ENCODE measurements at places on chromosomes 5 and 9.

DNA sequence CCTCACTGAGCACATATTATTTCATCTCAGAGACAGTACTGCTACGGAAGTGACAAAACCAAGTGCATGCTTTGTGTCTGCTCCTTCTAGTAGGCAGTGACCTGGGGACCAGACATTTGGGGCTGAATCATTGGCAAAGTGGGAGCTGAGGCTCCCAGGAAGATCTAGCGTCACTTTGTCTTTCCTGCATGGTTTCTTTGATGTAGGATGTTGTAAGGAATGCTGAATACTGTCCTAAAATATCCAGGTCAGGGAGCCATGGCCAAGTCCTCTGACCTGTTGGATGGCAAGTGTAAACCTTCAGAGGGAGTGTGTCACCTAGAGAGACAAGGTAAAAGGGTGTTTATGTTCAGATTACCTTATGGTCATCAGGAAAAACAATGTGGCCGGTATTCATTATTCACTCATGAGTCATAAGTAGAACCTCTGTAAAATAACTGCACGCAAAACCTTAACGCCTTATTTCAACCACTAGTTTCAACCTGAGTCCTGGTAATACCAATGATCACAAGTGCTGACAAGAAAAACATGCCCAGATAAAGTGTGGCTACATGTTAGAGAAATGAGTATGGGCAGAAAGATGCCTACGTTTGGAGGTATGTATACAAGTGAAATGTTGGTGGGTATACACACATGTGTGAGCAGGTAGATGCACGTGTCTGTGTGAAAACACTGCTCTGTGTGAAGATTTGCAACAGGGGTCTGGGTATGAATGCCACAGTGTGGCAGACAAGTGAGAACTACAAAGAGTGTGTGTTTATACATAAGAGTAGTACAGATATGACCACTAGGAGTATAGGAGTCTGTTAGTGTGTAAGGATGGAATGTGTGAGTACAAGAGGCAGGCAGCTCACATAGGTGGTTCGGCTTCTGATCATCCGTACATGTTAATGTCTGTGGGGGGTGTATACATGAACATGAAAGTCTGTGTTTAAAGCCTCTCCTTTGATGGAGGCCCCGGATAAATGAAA, 263.9 kb downstream of the SPOCK1 start:
- DNase-seq = no peak

DNA sequence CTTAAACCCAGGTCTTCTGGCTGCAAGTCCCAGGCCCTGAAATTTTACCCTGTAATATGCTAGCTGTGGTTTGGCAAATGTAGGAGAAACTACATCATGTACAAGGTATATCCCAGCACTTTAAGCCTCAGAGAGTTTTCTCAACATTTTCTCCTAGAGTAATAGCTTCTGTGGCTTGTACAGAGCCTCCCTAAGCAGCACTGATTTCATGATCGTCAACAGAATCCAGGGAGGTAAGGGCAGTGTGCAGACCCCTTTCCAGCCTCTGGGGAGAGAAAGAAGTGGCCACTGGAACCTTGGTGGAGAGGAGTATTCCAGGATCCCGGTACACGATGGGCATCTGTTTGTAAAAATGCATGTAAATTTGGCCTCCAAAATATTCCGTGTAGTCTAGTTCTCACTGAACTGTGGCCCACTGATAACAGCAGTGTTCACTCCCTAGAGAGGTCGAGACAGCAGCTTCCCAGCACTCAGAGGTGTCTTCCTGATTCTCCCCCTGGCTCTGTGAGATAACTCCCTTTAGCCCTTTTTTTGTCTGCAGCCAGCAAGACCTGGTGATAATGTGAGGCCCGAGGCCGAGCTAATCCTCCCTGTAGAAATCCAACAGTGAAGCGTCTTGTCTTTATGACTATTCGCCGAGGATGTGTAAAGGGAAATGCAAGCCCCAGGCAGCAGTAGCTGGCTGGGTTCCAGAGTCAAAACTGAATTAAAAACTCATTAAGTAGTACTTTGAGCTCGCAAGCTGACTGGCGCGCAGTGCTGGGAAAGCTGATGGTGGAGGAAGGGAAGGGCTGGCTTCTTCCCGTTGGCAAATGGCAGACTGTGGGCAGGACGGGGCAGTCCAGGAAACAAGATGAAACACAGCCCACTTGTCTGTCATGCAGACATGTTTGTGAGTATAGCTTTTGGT, 59.0 kb downstream of the MAP1B start:
- no peak for DNase-seq

DNA sequence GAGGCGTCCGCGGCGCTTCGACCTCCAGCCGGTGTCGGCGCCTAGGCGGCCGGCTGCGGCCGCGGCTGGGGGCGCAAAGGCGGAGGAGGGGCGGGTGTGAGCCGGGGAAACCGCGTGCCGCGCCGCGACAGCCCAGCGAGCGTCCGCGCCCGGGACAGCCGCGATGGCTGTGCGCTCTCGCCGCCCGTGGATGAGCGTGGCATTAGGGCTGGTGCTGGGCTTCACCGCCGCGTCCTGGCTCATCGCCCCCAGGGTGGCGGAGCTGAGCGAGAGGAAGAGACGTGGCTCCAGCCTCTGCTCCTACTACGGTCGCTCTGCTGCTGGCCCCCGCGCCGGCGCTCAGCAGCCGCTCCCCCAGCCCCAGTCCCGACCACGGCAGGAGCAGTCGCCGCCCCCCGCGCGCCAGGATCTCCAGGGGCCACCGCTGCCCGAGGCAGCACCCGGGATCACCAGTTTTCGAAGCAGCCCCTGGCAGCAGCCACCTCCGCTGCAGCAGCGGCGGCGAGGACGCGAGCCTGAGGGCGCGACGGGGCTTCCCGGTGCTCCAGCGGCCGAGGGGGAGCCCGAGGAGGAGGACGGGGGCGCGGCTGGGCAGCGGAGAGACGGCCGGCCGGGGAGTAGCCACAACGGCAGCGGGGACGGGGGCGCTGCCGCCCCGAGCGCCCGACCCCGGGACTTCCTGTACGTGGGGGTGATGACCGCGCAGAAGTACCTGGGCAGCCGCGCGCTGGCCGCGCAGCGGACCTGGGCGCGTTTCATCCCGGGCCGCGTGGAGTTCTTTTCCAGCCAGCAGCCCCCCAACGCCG, 605 bp downstream of the CHSY3 start:
- DNase-seq = no peak

GRCh38 chr5:170286386-170286925, 11.1 kb downstream of the LCP2 start:
- DNase-seq = no peak

DNA sequence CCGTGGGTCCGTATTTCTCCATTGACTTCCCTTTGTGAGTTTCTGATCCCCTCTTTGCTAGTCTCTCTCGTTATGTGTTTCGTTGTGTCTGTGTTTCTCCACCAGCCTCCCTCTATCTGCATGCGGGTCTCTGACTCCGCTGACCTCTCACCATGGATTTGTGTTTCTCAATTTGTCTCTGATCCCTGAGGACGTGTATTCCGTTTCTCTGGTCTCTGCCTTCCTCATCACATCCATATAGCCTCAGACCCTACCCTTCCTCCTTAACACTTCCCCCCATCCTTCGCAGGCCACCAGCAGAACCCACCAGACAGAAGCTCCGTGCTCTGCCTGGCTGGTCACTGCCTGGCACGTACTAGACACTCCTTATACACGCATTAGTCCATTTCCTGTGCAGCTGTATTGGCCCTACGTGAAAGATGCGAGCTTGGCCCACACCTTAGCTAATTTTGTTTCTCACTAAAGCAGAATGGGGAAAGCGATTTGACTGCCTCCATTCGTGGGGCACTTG, 631 bp downstream of the B4GALT7 start:
- no peak for DNase-seq

GRCh38 chr5:59184769-59185168, 601.9 kb downstream of the RAB3C start:
- no peak for DNase-seq

DNA sequence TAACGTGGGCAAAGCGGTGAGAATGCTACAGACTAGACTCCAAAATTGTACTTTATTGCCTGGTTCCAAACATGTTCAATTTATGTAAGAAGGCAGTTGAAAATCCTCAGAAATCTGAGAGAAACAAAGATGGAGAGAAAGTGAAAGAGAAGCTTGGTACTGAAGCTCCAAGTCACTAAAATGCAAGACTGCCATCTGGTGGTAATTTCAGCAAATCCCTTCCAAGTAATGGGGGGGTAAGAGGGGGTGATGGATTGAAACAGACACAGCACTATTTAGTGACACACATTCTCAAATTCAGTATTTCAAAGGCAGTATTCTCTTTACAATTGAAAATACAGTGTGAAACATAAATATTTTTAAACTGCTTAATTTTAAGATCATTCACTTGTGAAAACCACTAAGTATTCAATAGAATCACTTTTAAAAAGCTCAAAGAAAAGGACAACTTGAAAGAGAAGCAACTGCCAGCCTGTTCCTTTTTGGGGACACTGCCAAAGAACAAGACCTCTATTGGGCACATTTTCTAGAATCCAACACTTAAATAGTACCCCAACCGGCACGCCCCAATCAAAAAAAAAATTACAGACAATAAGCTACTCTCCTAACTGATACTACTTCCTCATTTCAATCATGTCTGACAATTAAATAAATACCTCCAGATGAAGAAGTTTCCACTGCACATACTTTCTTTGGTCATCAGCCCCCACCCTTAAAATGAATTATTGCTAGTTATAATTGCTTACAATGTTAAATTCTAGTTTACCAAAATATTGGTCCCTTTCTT, 131.5 kb downstream of the AGTPBP1 start:
- DNase-seq = peak; percentile 22

GRCh38 chr9:90795084-90795483, 6.5 kb upstream of the SYK start:
- DNase-seq = no peak

- no peak for DNase-seq
These were observed 38.8 kb downstream of the MYO10 start for GRCh38 chr5:16897284-16897704.

GRCh38 chr5:43209833-43210232, 17.8 kb downstream of the NIM1K start:
- no peak for DNase-seq

DNA sequence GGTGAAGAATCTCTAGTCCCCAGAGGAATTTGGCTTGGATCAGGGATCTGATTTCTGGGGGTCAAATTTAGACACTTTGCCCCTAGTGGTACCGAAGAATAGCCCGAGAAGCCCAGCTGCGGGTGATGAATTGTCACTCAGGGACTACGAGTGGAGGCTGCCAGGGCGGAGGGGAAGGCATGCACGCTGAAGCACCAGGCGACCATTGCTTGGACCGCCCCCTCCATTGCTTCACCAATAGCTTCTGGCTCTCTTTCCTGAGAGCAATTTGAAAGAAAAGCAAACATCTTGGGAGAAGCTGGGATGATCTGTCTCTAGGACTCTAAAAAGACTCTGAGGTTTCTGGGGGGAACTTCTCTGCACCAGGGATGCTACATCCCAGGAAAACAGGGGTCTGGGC, 137.6 kb downstream of the CRB2 start:
- no peak for DNase-seq

DNA sequence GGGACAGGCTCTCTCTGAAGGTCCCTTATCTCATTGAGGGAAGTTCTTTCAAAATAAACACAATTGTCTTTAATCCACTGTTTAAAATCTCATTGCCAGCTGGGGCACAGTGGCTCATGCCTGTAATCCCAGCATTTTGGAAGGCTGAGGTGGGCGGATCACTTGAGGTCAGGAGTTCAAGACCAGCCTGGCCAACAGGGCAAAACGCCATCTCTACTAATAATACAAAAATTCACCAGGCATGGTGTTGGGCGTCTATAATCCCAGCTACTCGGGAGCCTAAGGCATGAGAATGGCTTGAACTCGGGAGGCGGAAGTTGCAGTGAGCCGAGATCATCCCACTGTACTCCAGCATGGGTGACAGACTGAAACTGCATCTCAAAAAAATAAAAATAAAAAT, 8.3 kb upstream of the NDFIP1 start:
- DNase-seq = no peak

DNA sequence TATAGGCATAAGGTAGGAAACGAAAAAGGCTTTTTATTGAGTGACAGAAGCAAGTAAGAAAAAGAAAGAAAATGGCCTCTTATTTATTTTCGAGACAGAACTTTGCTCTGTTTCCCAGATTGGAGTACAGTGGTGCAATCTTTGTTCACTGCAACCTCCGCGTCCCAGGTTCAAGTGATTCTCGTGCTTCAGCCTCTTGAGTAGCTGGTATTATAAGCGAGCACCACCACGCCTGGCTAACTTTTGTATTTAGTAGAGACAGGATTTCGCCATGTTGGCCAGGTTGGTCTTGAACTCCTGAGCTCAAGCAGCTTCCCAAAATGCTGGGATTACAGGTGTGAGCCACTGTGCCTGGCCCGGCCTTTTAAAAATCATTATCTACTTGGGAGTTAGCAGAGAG, 70.7 kb downstream of the NSD1 start:
- DNase-seq = no peak

DNA sequence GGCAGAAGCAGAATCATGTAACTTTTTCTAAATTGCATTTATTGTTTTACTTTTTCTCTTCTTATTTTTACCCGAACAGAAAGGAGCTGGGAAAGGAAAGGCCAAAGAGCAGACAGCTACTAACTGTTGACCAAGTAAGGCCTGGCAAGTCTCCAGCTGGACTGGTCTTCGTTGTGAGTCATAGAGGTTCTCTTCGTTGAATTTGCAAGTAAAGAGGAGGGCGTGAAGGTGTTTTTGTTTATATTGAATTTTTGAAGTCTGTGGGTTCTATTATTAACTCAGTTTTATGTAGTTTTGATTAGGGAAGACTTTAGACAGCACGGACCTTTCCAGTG, 416.5 kb upstream of the CCNH start:
- no peak for DNase-seq

DNA sequence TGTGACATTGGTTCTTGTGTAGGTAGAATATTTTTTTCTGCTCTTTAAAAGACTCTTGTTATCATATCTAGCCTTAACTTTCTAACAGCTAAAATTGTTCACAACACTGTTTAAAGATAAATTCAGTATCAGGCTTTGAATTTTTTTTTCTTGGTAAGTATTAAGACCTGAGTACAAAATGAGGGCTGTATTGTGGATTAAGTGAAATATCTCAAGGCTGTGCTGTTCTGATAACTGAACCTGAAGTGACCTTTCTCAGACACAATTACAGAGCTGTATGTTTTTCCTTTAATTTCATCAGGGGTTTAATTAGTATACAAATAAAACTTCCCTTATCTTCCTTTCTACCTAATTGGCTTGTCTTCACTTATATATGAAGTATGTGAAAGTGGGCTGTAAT, 290.5 kb downstream of the CCDC171 start:
- DNase-seq = no peak

DNA sequence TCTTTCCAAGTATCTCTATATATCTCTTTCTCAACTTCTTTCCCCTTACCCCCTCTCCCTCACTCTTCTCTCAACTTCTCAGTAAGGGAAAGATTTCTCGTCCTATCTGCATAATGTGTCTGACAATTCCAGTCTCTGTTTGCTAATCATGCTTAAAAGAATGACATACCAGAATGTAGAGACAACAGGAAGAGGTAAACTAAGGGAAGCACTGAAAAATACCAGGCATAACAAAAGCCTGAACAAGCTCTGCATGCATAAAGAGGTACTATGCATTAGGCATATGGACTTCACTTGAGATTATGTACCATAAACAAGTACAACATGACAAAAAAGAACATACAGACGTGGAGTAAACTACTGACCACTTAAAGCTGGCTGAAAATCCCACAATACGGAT, 62.6 kb downstream of the SEMA5A start:
- DNase-seq = no peak
